CD4-positive, alpha-beta T cell treated with Interleukin-1 beta for 1 hour (primary cell): ENCODE measurements at places on chromosomes 4 and X.

- DNase-seq: no peak
Measured at GRCh38 chr4:52864793-52865192, 2.7 kb downstream of the RASL11B start.

- DNase-seq: peak; percentile 67
Measured at GRCh38 chr4:102500352-102500695, 835 bp upstream of the NFKB1 start.

DNA sequence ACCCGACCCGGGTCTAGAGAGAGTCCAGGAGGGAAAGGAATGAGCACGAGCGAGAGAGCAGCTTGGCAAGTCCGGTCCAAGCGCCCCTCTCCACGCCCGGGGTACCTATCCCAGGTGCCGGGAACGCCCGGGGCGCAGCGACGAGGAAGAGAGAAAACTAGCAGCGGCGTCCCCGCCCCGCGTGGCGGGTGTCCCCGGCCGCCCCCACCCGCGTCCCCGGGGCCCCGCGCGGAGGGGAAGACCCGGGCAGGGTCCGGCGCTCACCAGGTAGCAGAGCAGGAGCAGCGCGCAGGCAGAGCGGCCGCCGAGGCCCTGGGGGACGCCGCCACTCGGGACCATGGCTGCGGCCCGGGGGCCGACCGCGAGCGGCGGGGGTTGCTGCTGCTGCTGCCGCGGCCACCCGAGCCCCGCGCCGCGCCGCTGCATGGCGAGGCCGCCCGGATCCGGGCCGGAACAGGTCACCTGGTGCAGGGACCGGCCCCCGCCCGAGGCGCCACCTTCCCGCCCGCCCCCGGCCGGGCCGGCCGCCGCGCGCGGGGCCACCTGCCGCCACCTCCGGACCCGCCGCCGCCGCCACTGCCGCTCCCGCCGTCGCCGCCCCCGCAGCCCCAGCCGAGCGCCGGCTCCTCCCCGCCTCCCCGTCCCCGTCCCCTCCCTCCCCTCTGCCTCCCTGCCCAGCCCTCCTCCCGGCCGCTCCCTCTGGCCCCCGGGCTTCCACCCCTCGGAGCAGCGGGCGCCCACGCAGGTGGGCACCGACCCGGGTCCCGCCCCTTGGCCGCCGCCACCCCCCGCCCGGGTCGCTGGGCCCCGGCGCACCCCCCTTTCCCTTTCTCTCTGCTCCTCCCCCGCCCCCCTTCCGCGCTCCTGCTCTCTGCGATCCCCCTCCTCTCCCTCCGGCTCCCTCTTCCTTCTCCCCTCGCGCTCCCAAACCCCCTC lies at the start of gene SEL1L3:
Gene SEL1L3, minus strand, starts transcription at position 578 of the 936 bp plus-strand sequence. Its CDS starts 152 bp downstream, at position 426.
- peak; percentile 51 for DNase-seq

GRCh38 chr4:92060333-92060732 lies 243.4 kb upstream of the GRID2 start:
- DNase-seq: no peak

DNA sequence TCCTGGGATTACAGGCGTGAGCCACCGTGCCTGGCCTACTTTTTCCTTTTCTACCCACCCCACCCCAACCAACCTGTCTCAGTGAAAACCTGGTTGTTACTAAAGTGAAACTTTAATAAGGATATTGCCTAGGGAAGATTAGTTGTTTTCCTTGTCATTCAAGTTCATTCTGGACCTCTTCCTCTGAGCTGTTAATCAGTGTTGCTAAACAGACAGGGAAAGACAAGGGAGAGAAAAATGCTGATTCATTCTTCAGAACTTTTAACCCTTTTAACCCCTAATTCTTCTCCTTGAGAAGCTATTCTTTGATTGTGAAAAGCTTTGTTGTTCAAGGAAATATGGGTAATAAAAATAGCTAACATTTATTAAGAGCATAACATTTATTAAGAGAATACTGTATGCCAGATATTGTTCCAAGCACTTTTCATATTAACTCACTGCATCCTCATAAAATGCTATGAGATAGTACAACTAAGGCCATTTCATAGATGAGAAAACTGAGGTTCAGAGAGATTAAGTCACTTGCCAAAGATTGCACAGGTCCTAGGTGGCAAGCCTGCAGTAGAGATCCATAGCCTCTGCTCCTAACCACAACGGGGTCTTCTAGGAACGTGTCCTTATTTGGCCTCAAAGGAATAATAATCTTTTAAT lies 34.8 kb downstream of the OSTC start:
- DNase-seq: no peak

DNA sequence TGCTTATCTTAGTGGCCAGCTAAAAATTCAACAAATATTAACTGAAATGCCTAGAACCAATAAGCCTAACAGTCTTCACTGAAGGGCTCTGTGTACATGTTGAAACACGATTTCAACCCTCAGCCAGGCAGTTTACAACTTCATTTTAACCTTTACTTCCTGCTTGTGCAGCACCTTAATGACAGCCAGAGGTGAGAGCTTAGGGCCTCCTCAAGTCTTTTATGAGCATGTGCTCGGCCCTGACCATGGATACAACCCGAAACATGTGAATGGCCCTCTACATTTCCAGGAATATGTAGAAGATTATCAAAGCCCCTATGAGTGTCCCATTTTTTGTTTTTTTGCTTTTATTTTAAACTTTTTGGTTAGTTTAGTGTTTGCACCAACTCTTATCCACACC lies 88.3 kb downstream of the MSN start:
- DNase-seq: no peak

DNA sequence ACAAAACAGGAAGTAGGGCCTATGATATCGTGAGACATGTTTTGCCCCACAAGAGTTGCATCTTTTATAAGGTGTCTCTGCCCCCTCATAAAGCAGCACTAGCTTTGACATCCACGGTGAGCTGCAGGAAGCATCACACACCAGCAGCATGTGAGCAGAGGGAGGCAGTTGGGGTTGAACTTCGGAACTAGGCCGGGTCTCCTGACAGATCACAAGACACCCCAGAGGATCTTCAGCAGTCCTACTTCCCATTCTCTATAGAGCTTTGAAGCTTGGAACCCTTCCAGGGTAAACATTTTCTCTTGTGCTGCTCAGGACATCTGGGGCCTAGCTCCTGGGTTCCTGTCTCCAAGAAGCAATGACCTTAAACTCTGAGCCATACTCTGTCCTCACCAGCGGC lies 27.5 kb downstream of the YY2 start:
- no peak for DNase-seq

- DNase-seq: no peak
Measured at GRCh38 chr4:116438981-116439729, 646.2 kb downstream of the TRAM1L1 start.

DNA sequence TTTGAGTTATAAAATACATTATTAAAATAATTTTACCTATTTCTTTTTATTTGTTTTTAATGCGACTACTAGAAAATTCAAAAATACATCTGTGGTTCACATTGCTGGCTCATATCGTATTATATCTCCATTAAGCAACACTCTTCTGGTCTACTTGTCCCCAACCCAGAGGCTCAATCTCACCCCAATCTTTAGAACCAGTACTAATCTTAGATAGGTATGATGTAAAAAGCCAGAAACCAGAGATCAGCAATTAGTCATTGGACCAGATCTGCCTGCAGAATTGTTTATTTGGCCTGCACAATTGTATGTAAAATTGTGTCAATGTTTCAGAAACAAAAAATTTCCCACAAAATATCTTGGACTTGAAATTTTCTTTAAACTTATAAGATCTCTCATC lies 155.5 kb upstream of the BMP3 start:
- DNase-seq: no peak

DNA sequence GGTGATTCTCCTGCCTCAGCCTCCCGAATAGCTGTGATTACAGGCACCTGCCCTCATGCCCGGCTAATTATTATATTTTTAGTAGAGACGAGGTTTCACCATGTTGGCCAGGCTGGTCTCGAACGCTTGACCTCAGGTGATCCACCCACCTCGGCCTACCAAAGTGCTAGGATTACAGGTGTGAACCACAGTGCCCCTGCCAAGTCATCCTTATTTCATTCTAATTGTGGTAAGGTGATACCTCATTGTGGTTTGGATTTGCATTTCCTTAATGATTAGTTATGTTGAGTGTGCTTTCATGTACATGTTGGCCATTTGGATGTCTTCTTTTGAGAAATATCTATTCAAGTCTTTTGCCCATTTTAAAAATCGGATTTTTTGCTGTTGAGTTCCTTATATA lies 93.0 kb downstream of the USP9X start:
- peak; percentile 17 for DNase-seq

DNA sequence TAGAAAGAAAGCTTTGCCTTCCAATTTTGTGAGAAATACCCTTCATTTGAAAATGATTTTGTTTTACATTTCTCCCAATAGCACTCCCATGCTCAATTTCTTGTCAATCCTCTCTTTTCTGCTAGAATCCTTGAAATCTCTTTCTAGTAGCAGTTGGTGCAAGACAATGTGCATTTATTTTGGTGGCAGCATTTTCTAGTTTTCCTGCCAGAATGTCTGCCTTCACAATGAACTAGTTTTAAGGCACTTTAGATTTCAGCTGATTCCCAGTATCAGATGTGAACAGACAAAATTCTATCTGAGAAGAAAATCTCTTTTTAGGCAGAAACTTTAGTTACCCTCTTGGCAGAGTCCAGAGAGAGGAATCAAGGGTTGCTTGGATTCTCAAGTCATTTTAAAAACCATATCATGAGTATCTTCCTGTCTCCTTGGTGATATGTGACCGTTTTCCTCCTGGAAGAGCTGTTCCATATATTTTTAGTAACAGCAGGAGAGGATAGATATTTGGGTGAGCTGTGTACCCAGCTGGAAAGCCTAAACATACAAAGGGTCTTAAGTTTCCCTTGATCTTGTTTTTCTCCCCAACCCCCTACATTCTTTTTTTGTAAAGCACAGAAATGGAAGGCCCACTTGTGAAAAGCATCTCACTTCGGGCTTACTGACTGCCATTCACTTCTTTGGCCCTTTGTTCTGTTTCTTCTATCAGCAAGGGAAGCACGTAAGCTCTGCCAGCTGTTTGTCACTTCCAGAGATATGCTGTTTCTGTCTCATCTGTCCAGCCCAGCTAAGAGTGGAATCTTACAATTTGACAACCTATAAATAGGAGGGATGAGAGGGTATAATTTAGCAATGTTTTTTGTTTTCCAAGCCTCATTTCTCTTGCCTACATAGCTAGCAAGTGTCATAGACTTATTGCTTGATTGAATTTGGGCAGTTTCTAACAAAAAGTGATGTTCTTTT lies 38.7 kb downstream of the TSPAN7 start:
- no peak for DNase-seq

DNA sequence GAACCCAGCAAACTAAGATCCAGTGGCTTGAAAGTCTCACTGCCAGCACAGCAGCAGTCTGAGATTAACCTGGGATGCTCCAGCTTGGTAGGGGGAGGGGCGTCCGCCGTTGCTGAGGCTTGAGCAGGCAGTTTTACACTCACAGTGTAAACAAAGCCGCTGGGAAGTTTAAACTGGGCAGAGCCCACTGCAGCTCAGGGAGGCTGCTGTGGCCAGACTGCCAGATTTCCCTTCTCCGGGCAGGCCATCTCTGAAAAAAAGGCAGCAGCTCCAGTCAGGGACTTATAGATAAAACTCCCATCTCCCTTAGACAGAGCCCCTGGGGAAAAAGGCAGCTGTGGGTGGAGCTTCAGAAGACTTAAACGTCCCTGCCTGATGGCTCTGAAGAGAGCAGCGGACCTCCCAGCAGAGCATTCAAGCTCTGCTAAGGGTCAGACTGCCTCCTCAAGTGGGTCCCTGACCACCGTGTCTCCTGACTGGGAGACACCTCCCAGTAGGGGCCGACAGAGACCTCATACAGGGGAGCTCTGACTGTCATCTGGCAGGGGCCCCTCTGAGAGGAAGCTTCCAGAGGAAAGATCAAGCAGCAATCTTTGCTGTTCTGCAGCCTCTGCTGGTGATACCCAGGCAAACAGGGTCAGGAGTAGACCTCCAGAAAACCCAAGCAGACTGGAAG lies 45.1 kb upstream of the CDX4 start:
- no peak for DNase-seq
